Foreskin keratinocyte (primary cell): ENCODE measurements at places on chromosomes 5 and 9.

- peak; percentile 51 for DNase-seq
Measured at GRCh38 chr9:70553707-70554673, 139.5 kb upstream of the KLF9 start.

- DNase-seq: no peak
Measured at GRCh38 chr5:68172314-68172713, 43.2 kb upstream of the PIK3R1 start.

DNA sequence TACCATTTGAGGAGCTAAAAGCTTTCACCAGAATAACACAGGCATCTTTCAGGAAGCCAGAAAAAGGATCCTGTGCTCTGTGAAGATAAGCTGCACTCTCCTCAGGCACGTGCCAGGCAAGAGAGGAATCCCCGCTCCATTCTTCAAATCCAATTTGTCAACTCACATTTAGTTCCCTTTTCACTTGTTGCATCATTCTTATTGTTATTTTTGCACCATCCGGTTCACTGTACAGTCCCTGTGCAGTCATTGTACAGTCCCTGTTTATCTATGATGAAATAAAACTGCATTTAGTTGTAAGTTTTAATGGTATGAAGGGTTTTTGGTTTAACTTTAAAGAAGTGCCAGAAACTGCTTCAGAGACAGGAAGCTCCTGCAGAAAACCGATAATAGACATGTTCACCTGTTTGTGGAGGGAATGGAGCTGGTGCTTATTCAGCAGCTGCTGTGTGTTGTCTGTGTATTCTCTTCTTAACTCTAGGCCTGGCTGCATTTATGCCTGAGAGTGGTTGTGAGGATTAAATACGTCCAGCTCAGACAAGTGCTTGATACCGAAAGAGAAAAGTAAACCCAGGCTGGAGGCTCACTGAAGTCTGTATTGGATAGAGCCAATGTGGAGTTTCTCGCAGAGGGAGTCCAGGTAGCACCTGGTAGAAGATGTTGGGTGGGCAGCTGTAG, 22.4 kb downstream of the IFNW1 start:
- no peak for DNase-seq

GRCh38 chr5:79023348-79023747, 38.2 kb upstream of the ARSB start:
- no peak for DNase-seq

DNA sequence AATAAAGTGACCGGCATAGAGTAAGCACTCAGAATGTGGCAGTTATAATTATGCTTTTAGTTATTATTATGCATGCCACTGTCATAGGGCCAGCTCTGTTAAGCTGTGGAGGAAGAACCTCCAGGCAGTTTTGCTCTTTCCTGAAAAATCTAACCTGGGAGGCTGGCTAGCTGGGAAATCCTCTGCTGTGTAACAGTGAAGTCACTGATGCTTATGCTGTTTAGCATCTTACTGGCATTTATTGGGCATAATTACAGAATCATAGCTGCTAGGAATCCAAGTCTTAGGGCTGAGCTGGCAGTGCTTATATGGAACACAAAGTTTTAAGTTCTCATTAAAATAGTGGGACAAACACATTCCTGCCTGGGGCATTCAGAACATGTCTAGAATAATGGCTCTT, 5.5 kb upstream of the GSN start:
- DNase-seq: no peak

DNA sequence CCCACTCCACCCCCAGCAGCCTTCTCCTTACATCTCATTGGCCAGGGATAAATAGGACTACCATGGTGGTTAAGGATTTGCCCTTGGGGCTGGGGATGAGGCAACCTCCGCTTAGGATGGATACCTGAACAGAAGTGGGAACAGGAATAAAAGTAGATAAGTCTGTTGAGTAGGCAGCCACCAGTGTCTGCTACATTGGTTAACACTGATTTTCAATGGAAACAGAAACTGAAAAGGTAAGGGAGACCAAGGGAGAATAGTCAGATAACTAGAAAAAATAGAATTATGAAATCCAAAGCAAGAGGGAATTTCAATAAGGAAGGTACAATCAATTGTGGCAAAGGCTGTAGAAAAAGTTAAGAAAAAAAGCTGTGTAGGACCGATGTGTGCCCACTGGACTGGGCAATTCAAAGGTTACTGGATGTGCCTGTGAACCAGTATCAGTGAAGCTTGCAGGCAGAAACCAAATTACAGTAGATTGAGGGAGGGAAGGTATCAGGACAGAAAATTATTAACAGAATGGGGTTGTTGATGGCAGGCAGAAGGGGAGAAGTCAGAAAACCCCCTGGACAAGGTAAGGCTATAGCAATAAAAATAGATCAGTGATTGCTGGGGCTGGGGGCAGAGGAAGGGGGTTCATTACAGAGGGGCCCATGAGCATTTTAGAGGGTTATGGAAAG, 48.7 kb downstream of the DNAJC21 start:
- DNase-seq: no peak

DNA sequence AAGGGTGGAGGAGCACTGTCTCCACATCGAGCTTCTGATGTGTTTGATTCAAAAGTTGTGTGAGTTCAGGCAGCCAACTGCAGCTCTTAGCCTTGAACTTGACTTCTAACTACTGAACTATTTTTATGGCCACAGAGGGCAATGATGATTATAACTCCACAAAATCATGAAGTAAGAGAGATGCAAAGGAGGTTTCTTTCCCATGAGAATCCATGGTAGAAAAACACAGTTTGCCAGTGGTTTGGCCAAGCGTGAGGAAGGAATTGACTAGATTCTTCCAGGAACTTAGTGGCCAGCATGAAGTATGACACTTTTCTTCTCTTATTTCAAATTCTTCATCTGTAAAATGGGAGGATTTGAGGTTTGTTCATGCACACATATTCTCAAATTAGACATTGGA, 43.2 kb downstream of the PAPPA start:
- no peak for DNase-seq

- no peak for DNase-seq
Measured at GRCh38 chr9:119349351-119349825, 19.8 kb downstream of the BRINP1 start.
